NCI-H146 (cell line): ENCODE measurements at places on chromosomes 5 and 9.

- DNase-seq = no peak
Observed at GRCh38 chr9:75500479-75500878, 390.0 kb upstream of the PCSK5 start.

- DNase-seq = no peak
Observed at GRCh38 chr9:108104991-108105390, 615.4 kb upstream of the KLF4 start.

GRCh38 chr9:14021871-14022525 is 291.9 kb downstream of the NFIB start:
- no peak for DNase-seq

- no peak for DNase-seq
Observed at GRCh38 chr5:16992444-16992843, 56.4 kb upstream of the MYO10 start.
